ENCODE measurements at places on chromosomes 5 and 9.

DNA sequence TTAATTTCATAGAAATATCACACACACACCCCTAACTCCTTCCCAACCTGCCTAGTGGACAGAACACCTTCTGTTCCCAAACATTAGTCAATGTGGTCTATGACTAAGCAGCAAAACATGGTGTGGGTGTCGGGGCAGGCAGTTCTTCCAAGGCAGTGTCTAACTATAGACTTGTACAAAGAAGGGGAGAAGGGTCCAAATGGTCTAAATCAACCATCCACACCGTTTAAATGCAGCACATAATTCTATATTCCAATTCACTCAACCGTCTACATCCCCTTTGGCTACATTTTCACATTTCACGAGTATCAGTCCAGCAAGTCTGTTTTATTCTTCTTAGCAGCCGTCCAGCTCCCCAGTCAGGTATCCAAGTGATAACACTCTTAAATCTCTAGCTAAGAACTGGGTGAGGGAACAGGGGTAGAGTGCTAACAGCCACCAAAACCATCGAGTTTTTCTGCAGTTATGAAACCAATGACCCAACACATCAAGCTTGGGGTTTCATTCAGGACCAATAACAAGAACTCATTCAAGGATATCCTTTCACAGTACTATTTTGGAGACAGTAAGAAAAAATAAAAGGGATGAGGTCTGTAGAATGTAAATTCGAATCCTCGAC lies 3.3 kb downstream of the ZNF608 start:
- DNase-seq: no peak

DNA sequence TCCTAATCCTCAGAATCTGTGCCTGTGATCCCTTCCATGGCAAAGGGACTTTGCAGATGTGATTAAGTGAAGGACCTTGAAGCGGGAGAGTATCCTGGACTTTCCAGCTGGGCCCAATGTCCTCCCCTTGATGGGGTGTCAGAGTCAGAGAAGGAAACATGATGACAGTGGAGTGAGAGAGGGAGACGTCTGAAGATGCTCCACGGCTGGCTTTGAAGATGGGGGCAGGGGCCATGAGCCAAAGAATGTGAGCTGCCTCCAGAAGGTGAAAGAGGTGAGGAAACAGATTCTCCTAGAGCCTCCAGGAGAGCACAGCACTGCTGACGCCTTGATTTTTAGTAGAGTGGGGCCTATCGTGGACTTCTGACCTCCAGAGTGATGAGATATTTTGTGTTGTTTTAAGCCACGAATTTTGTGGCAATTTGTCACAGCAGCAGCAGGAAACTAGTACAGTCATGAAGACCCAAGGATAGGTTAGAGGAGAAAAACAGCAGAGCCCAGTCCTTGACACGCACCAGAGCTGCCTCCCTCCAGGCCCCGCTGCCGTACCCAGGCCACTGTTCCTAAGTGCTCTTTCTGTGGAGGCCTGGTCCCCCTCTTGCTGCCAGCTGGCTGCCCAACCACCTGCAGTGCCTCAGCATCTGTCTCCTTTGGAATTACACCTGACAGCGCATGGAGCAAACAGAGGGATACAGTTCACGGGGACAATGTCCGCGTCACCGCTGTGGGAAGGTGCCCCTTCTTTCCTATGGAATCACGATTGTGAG lies 78.1 kb downstream of the MACROH2A1 start:
- no peak for DNase-seq

- no peak for DNase-seq
These were observed 205.6 kb downstream of the GAPVD1 start for GRCh38 chr9:125467116-125467740.

GRCh38 chr5:170131235-170131634 lies 25.5 kb downstream of the FOXI1 start:
- DNase-seq: no peak

DNA sequence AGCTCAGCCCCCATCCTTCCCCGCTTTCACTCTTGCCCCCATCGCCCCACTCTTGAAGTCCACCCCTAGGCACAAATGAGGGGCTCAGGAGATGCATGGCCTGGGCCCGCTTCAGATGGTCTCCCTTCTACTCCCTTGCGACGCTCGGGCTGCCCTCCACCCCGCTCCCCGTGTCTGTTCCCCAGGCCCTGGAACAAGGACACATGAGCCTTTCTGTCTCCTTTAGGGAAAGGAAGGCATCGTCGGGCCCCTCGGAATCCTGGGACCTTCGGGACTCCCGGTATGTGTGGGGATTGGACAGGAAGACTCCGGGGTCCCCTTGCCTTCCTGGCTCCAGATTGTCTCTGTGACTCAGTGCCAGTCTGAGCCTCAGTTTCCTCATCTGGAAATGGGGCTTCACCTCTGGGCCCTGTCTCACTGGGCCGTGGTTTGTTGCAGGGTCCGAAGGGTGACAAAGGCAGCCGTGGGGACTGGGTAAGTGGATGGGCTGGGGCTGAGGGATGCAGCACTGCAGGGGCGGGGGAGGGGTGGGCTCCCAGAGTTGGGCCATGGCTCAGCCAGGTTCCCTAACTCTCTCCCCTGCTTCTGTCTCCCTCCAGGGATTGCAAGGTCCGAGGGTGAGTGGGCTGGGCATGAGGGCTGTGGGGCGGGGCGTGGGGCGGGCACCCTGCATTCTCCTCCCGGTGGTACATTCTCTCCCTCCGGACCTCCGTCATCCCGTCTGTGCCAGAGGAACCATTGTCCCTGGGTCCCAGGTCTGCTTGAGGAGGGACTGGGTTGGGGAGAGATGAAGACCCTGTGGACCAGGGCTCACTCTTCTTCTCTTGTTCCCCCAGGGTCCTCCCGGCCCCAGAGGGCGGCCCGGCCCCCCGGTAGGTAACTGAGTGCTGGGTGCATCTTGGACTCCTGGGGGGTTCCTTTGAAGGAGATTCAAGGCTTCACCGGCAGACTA lies 21.8 kb upstream of the ORM1 start:
- no peak for DNase-seq

DNA sequence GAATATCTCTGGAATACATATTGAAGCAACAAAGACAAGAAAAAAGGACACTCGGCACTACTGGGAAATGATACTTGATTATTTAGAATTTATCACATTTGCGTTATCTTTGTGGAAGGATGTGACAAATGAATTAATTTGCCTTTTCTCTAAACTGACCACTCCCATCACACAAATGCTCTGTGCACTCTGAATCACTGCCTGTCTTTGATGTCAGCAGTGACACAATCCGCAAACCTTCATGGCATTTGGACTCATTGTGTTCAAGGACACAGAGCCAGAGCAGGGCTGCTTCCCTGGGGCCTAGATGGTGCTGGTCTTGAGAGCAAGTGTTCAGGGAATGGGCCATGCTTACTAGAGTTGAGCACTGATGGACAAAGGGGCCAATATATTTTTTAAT lies 4.9 kb upstream of the KIF4B start:
- DNase-seq: no peak

DNA sequence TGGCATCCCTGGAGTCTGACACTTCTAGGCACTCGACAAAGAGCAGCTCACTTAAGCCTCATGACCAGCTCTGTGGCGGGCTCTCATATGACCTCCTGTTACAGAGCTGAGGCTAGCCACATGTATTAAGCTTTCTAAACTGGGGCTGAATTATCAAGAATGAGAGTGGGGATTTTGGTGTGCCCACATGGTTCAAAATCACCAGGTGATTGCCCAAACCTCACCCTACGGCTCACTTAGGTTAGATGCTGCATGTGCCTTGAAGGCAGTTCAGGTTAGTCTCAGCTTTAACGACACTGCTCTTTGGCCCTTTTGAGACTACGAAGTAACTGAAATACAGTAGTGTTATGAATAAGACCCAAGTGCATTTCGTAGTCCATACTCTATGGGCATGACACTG lies 39.4 kb upstream of the SMIM32 start:
- DNase-seq: no peak

GRCh38 chr5:148443998-148444397 lies 60.2 kb downstream of the FBXO38 start:
- DNase-seq: peak; percentile 31

GRCh38 chr5:151186538-151186937 lies 29.0 kb upstream of the ANXA6 start:
- DNase-seq: no peak

DNA sequence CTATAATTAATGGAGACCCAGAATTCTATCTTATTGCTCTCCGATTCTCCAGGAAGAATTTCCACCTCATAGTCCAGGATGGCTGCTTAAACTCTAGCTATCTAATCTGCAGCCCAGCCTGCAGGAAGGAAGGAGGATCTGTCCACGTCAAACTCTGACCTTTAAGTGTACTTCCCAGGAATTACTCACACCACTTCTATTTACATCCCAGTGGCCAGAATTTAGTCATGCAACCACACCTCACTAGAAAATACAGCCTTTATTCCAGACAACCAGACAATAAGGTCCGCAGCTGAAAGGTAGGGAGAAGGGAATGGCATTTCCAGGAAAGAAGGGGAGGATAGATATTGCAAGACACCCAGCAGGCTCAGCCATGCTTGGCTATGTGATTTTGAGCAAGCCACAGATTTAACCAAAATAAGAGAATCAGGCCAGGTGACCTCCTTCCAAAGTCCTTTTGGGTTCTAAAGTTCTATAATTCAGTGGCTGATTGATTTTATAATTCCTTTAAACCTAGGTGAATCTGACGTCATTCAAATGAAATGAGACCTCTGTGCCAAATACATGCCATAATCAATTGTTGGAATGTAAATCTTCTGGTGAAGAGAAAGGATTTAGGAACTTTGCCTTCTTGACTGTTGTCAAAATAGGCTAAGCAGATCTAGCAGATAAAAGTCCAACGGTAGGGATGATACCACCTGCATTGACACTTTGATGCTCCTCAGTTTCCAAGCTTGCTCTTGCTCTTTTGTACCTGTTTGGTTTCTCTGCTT lies 3.7 kb upstream of the DENND1A start:
- no peak for DNase-seq

DNA sequence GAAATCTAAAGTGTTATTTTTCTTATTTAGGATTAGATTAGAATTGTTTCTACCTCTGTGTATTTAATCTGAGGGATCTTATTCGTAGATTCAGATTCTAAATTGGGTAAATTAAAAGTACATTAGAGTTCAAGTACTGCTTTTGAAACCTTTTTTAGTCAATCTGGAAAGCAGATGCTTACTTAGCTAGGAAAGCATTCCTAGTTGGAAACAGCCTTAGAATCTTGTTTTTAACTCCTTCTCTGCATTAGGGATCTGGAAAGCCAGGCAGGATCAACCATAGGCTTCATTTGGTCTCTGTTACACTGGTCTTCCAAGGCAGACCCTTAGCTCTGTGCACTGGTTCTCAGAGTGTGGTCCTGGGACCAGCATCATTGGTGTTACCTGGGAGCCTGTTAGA lies 247.4 kb downstream of the NR3C1 start:
- no peak for DNase-seq

DNA sequence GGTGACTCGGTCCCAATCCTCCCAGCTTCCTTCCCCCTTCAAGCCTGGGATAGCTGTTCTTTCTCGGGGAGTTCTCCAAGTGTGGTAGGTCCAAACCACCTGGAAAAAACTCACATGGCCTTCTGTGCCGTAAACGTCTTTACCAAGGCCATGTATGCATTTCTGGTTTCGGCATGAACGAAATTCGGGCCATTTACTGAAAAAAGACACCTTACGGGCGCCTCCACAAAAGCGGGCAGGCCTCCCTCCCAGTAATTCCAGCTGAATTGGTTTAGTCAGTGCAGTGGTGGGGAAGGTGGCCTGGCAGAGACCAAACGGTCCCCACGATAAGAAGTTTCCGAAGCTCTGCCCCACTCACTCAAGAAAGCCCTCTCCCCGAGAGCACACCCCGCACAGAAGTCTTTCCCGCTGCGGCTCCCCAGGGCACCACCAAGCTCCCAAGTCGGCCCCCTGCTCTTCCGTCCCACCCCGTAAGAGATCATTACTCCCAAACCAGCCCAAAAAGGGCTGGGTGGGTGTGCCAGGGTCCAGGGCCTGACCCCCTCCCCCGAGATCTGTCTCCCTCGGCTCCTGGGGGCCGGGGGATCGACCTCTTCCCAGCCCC lies 86.3 kb upstream of the MELK start:
- DNase-seq: no peak

DNA sequence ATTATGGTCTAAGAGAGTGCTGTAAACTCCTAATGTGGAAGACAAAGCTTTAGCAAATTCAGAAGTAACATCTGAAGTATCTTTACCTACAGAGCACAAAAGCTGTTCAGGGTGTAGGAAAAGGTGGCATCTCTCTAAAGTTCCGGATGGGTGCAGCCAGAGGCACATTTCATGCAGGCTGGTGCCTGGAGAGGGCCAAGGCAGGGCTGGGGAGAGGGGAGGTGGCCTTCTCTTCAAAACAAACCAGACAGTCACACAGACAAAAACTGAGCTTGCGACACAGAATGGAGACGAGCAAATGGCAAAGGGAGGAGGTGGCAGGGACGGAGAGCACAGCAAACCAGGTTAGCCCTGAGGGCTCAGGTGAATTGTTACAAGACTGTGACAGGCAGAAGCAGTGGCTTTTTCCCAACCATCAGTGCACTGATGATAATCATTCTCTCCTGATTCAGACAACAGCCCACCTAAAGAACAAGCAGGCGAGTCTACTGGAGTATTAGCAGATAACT lies 121.5 kb upstream of the PCA3 start:
- no peak for DNase-seq

DNA sequence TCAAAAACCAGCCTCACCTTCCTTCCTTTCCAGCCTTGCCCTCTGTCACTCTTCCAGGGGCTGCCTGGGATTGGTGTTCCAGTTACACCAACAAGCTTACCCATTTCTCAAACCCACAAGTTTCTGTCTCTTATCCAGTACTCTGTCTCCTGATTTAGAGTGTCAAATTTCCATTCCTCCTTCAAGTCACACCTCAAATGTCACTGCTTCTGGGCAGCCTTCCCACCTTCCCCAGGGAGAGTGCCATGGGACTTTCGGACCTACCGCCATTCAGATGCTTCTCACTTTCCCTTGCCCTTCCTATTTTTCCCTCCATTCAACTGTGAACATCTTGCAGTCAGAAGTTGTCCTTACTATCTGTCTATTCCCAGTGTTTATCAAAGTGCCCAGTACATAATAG lies 2.0 kb upstream of the GRXCR2 start:
- DNase-seq: no peak

DNA sequence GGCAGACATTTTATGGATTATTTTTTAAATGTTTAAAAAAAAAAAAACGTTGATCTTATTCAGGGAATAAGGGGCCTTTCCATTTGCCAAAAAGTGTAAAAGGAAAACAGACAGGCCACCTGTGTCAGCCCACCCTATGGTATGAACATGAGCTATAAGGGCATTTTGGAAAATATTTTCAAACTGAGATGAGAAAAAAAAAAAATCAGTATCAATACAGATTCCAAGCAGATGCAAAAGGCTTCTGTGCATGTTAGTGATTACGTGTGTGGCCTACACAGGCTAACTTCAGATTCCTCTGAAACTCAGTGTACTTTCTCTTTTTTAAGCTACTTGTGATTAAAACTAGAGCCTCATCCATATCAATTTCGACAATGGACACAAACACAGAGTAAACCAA lies 189.9 kb downstream of the BNC2 start:
- no peak for DNase-seq

- no peak for DNase-seq
These were observed 151.5 kb downstream of the C9orf50 start for GRCh38 chr9:129469188-129469987.

All from AG09309 (cell line).